CD4-positive, alpha-beta T cell treated with Interleukin-15 for 4 hours (primary cell): ENCODE measurements at places on chromosomes 6 and 20.

DNA sequence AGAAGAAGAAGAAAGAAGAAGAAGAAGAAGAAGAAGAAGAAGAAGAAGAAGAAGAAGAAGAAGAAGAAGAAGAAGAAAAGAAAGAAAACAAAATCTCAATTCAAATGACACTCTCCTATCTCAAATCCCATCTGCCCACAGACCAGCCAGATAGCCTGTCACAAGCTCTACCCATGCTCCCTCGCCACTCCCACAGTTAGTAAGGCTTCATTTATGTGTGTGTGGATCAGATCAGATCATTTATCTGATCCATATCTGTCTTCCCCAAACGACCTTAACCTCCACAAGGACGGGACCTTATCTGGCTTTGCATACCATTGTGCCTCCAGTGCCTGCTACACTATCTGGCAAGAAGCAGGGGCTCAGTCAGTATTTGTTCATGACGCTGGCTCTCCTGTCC lies 81.9 kb upstream of the RREB1 start:
- DNase-seq = no peak

DNA sequence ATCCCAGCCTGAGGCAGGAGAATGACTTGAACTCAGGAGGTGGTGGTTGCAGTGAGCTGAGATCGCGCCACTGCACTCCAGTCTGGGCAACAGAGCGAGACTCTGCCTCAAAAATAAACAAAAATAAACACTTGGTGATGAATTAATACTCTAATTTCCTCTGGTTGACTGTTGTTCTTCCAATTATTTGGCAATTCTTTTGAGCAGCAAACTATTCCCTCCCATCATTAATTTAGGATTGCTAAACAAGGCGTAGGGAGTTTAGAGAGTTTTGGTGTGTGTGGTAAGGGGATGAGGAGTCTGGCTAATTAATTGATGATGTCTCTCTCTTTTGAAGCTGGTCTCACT lies 2.7 kb upstream of the ID1 start:
- DNase-seq = no peak

DNA sequence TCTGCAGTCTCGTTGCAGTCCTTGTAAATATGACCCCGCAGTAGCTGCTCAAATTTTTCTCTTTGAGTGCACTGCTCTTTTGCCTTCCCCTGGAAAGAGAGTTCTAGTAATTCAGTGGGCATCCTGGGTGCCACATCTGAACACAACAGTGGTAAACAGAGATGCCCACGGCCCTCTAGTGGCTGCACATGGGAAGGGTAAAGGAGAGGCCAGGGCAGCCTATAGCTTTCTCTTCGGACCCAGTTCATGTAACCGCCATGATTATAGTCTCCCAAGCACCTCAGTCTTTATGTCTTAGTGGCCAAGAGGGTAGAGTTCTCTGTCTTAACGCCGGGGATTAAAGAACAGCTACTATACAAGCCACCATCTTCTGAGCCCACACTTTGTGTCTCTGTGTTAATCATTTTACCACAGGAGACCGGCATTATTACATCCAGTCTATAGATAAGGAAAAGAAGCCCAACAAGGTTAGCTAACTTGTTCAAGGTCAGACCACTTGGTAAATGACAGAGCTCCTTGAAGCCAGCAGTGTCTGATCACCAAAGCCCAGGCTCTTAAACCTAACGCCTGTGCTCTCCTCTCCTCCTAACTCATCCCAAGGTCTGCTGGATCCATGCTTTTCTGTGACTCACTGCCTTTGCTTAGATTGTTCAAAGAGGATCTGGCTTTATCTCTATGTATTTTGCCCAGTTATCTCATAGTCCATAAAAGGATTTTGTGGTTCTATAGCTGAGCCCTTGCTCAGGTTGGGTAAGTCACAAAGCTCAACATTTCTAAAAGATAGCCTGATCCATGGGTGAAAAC lies 81.8 kb downstream of the ISM1 start:
- DNase-seq = peak; percentile 39

DNA sequence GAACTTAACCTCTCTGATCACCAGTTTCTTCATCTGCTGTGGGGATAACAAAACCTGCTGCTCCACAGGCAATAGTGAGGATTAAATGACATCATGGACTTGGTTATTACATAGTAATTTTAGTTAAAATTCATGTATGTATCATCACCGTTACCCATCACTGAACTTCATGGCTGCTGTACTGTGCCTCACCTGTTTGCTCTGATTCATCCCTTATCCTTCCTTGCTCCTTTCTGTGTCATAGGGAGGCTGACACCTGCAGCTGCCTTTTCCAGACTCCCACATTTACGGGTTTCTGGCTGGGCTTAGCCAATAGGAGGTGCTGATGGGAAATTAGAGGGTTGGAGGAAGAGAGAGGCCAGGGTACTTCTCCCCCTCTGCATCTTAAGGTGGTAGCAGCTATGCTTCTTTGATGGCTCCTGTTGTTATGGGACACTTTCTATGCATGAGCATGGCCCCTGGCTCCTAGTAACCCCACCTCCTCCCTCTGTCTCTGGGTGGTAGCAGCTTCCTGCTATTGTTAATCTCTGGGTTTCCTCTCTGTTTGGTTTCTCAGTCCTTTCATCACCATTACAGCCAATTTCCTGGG lies 332.1 kb downstream of the DHX35 start:
- DNase-seq = no peak

GRCh38 chr6:25641377-25641776 lies 10.6 kb upstream of the SCGN start:
- no peak for DNase-seq

GRCh38 chr20:2706688-2707352 lies 14.2 kb downstream of the EBF4 start:
- DNase-seq = no peak

GRCh38 chr6:1840491-1841121 lies 230.9 kb downstream of the FOXC1 start:
- DNase-seq = no peak

DNA sequence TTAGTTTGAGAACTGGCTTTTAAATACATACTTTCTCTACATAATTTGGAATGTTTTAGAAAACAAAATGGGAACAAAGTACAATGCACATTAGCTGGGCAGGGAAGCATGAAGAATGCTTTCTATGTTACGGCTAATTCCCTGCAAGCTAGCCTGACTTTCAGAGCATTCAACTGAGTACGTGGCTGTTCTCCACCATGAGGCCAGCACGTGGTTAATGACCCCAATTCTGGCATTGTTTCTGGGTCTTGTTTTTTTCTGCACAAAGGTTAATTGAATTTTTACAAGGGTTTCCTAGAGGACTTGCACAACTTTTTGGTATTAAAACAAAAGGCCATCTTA lies 208.6 kb upstream of the AGPAT4 start:
- DNase-seq = no peak

- no peak for DNase-seq
These were observed 28.4 kb upstream of the MAFB start for GRCh38 chr20:40717343-40717865.

DNA sequence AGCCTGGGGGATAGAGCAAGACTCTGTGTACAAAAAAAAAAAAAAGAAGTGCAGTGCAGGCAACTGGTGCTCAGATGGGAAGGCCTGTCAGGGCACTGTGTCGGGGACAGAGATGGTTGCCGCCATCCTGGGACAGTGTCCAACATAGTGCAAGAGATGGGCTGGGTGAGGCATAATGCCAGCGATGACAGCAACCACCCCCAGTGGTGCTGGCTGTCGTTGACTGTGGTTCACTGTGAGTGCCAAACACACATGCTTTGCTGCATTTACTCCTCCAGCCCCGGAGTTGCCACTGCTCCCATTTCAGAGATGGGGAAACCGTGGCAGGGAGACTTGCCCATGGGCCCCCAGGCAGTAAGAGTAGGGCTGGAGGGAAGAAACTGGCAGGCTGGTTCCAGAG lies 5.2 kb upstream of the C20orf203 start:
- DNase-seq = no peak

DNA sequence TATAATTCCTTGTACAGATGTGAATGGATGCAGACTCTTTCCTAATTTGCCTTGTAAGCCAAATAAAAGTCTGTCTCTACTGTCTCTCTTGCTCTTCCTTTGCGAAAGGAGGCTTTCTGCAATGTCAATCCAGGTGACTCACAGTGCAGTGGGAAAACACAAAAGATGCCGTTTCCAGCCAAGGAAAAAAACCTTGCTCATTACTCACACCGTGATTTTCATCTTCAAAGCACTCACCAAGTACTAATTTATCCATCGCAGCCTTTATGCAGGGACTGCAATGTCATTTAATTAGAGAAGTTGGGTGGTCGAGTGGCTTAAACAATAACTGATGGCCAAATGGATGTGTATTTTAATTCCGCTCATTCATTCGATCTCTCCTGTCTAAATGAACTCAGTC lies 23.8 kb downstream of the SAYSD1 start:
- no peak for DNase-seq

DNA sequence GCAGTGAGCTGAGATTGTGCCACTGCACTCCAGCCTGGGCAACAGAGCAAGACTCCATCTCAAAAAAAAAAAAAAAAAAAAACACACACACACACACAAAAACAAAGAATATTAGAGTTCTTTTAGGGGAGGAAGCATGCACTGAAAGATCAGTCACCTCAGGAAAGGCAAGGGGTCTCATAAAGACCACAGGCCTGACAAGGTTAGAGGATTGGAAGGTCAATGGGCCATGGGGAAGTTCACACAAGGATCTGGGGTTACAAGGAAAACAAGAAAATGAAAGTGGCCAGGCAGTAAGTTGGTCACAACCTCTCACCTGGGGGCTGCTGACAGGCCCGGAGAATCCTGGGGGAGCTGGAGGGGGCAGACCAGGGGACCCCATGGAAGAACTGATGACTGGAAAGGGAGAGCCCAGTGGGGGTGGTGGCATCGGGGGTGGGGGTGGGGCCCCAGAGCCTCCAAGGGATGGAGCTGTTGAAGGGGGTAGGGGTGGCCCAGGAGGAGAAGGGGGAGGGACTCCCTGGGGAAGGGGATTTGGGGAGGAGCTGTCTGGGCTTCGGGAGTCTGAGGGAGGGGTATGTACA lies 1.5 kb downstream of the RXRB start:
- DNase-seq = no peak

- no peak for DNase-seq
These were observed 82.0 kb downstream of the SMPDL3A start for GRCh38 chr6:122871079-122871478.

DNA sequence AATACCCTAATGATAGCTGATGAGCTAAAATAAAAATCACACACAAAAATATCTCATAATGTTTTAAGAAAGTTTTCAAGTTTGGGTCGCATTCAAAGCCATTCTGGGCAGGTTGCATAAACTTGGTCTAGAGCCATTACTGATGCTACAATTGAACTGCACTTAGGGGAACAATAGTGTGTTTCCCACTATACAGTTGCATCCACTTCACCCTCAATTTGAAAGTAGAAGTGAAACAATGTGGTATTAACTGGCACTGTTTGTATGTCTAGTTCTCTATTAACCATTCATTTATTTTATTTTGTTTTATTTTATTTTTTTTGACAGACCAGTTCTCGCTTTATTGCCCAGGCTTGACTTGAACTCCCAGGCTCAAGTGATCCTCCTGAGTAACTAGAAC lies 23.0 kb upstream of the STK38 start:
- DNase-seq = no peak

DNA sequence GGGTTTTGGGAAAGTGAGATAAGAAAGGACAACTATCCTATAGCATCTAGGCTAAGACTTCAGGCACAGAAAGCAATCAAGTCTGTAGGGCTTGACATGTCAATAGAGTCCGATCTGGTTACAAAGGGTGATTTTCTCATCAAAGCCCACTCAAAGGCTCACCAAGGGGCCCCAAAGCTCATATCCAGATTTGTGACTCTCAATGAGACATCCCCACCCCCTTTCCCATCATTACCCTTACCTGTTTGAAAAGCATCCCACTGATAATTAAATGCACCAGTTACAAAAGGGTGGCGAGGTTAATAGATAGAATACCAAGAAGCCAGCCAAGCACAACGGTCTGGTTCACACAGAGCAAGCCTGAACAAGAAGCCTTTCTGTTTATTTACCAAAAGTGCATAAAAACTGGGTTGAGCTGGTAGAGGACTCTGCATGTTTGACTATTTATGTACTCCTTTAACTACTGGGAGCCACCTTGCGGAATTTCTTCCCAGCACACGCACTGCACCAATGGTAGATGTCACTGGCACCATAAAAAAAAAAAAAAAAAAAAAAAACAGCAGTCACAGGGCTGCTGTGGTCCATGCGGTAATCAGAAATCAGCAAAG lies 6.1 kb downstream of the JAG1 start:
- no peak for DNase-seq

- no peak for DNase-seq
These were observed 626.5 kb upstream of the NRSN1 start for GRCh38 chr6:23499549-23499948.

DNA sequence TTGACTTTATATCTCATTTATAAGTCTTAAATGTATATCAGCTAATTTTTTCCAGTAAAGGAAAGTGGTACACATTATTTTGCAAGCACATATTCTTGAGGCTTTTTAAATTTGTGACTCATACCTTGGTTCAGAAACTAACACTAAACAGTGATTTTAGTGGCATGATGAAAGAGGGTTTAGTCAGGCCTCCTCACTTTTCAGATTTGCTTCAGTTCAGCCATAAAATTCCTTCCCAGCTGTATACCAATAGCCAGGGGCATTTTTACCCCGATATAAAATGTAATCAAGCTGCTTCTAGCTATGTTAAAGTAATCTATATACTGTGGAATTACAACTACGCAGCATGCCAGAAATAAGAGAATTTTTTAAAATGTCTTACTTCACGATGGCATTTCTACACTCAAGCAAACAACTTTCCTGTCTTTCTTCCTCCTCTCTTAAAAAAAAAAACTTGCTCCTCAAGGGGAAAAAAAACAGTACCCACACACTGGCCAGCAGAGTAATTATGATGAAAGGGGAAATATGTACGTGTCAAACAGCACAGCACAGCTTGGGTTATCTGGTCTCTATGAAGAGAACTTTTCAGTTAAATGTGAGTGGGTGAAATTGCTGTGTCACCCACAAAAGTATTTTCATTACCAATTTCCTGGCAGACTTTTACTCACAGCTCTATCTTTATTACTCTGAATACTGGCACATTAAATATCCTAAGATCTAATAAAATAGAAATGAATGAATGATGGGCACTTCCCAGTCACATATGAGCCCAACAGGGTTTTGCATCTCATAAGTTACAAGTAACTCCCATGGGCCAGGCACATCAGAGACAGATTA lies 244.8 kb upstream of the TENT5A start:
- DNase-seq = no peak

DNA sequence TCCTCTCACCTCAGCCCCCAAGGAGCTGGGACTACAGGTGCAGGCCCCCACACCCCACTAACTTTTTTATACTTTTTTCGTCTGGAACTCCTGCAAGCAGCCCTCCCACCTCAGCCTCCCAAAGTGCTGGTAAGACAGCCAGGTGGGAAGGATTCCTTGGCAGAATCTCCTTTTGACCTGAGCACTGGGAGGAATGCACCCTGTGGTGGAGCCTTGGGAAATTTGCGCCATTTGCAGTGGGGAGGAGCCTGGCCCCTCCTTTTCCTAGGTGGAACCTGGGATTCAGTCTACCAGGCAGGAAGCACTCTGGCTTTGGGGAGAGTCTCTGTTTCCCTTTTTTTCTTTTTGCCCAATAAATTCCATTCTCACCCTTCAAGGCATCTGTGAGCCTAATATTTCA lies 2.3 kb upstream of the RNGTT start:
- DNase-seq = no peak

- no peak for DNase-seq
These were observed at the start of gene DDAH2 for GRCh38 chr6:31728767-31729514. Gene DDAH2 (minus strand): TSS chr6:31729299. CDS start chr6:31729161, 138 bp downstream.

- DNase-seq = no peak
These were observed 899.4 kb upstream of the FLRT3 start for GRCh38 chr20:15236812-15237211.

GRCh38 chr20:3663031-3663701 lies at the start of gene GFRA4:
Gene GFRA4 (minus strand): TSS chr20:3663399. CDS start chr20:3663399, 0 bp downstream.
- no peak for DNase-seq
